ENCODE measurements at places on chromosomes 7 and 10.

DNA sequence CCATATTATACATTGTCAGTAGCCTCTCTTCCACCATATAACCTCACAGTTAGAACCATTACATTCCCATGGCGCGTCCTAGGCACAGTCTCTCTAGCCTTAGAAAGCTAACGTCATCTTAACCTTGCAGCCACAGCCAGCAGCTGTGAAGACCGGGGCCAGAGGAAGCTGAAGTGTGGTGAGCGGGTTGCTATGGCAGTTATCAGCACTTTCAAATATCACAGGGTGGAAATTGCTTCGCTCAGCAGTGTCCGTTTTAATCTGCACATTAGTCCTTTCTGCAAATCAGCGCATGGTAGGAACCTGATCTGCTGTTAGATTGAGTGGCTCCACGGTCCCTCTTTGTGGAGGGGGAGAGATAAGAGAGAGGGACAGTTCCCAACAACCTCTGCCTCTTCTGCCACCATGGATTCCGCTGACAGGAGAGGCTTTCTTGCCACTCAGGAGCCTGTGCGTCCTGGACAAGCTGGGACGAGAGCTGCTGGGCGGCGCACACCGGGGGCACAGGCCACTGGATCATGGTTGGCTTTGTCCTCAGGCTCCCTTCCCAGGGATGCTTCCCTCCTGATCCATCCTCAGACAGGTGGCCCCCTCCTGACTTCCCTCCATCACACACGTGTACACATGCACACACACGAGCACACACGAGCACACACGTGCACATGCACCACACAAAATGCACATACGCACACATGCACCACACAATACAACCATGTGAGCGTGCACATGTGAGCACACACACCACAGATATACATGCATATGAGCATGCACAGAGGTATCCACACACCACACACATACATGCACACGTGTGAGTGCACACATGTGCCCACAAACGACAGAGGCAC, 93.8 kb downstream of the WDR37 start:
- DNase-seq, result peak; percentile 65

GRCh38 chr10:71804077-71804476, 30.8 kb upstream of the VSIR start:
- DNase-seq, result no peak

DNA sequence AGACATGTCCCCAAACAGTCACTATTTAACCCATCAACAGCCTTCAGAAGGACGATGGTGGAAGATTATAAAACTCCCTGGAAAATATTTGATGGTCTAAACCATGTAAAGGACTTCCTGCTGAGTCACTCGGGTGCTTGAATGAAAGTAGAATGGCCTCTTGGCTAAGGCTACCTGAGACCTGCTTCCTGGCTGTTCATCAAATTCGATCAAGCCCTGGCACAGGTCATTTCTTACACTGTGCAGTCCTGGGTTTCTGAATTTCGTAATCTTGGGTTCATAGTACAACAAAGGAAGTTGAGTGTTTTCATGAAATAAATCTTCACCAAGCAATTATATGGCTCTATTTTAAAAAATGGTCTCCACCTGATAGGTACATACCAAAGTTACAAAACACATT, 260.3 kb upstream of the RNF32 start:
- DNase-seq, result no peak

DNA sequence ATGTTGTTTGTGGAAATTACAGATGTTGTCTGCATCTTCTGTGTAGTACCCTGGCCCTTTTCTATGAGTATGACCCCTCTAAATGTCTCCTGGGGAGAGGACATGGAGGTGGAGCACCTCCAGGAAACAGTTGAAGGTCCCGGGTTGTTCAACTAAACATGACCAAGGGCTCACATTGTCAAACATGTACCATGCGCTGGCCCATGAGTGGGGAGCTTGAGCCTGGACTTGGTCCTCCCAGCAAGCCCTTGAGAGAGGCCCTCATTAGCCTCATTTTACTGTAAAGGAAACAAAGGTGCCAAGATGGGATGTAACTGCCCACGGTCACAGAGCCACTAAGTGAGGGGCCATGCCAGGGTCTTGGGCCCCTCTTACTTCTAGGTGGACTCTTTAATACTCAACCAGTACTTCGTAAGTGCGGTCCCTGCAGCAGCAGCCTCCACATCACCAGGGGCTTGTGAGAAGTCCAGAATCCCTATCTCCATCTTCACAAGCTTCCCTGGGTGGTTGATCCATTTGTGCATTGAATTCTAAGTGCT, 31.2 kb downstream of the C10orf71 start:
- DNase-seq, result peak; percentile 68

DNA sequence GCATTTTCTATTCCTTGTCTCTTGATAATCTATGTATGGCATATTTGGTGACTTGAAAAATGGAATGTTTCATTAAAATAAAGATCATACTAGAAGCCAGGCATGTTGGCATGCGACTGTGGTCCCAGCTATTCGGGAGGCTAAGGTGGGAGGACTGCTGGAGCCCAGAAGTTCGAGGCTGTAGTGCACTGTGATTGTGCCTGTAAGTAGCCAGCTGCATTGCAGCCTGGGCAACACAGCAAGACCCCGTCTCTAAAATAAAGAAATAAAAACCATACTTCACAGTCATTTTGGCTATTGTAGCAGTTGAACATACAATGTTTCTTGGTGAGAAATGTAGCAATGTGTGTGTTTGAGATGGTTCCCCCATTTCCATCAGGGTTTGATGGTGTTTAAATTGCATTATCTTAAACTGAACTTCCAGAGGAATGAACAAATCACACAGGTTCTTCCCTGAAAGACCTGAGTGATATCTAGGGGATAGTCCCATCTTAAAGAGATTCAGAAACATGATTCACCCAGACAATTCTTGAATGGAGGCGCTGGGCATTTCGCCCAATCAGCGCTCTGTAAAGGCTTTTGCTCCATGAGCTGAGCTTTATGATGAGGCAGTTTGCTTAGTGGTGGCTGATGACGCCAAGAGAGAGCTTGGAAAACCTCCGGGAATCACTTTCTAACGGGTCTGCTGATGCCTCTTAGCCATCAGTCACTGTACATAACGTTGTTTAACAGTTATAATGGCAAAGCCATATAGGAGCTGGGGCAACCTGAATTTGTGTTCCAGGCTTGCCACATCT, 19.4 kb upstream of the BTBD16 start:
- peak; percentile 30 for DNase-seq

- no peak for DNase-seq
Measured at GRCh38 chr10:86830043-86830591, 73.7 kb downstream of the BMPR1A start.

GRCh38 chr10:63214571-63214970, 81.4 kb downstream of the NRBF2 start:
- no peak for DNase-seq

DNA sequence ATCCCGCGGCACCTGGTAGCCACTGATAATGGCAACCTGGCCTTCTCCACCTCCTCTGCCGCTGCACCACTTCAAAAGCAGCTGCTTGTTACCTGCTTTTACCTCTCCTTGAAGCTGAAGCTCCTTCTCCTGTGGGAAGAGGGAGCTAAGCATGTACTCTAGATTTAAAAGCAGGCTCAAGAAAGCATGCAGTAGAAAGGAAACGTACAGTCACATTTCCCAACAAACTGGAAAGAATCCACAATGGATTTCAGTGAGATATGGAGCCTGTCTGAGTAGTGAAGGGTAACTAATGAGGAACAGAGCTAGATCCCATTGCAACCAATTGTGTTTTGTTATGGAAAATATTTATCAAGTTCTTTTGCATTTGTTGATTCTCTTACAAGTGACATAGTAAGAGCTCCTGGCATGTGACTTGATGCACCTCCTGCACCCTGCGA, 457.4 kb upstream of the GALNT17 start:
- DNase-seq, result no peak

- no peak for DNase-seq
Measured at GRCh38 chr7:114852293-114852692, 69.6 kb upstream of the MDFIC start.

- no peak for DNase-seq
Measured at GRCh38 chr7:29508608-29509007, 55.0 kb upstream of the PRR15 start.

DNA sequence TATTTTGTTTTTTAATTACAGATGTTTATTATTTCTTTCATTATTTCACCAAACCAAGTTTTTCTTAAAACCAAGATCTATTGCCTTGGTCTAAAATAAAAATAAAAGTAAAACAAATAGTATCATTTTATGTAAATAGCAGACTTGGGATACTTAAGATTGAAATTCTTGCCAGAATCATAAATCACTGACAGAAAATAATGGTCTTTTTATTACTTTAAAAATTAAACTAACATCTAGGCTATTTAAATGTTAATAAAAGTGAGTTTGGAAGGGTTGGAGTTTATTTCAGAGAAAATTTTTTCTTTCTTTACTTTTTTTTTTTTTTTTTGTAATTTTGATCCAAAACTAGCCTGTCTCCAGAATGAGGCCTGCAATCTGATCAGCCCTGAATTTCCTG, 568.0 kb upstream of the IGFBP3 start:
- no peak for DNase-seq

GRCh38 chr7:93044147-93044810, 73.5 kb downstream of the SAMD9 start:
- no peak for DNase-seq
